SK-MEL-5 (cell line): ENCODE measurements at places on chromosomes 5 and 9. TPM values are rescaled to one million over a fixed set of nuclear protein-coding genes. Genes with fewer than 3 reads are reported as not detected.

DAB2IP gene
- total RNA-seq = 13.4 and 14.1 TPM in 2 replicates

COL23A1 gene
- total RNA-seq = not detected in 2 replicates

FOXI1 gene
- total RNA-seq = not detected in 2 replicates

NANS gene
- 146 and 180 TPM in 2 replicates for total RNA-seq

ERGIC1 gene
- 91.3 and 98.4 TPM in 2 replicates for total RNA-seq

TYRP1 gene
- total RNA-seq = 1,105 and 1,258 TPM in 2 replicates

LCN1 gene
- total RNA-seq = not detected in 2 replicates

SLC34A1 gene
- total RNA-seq = 0.16 and 0.19 TPM in 2 replicates

DNA sequence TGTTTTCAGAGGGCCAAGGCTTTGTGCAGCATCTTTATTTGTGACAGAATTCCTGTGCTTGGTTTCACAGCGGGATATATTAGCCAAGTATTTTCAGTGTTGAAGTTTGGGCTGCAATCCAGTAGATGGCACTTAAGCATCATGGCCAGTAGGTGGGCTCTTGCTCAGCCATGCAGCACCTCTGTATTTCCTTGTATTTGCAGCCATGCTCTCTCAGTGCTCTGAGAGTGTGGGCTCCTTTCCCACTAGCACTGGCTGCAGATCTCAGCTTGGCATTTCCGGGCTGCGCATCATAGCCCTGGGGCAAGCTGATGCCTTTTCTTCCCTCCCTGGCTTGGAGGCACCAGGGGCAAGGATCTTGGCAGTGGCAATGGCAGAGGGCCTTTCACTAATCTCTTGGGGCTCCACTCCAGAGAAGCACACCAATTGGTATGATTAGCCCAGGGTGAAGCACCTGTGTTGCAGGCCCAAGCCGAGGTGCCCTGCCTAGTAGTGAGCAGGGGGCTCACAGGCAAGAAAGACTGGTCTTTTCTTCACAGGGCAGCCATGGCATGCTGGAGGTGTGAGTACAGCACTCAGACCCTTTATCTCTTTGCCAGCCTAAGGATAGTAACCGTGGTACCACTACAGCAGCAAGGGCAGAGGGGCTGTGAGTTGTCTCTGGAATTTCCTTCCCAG, 48.3 kb downstream of the SLCO6A1 start:
- DNase-seq = peak; percentile 57

DNA sequence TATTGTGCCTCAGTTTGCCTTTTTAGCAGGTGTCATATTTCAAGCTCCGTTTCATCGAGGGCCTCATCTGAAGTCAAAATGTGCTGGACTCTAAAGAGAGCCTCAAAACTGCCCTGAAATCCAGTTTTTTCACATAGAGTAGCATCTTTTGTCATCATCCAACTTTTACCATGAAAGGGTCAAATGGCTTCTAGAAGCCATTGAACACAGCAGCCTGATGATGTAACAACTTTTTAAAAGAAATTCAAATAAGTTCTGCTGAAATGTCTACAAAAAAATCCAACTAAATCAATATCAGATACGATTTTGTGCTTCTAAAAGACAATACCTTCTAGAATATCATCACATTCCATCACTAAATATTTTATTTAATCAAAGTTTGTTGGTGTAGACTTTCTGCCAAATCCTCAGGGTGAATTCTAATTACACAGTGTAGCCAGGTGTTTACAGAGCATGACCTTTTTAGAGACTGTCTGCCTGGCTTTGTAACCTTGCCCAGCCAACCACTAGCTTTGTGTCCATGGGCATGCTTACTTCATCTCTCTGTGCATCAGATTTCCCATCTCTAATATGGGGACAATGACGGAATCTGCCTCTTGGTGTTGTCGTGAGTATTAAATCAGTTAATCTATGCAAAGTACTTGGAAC, 505.0 kb downstream of the EBF1 start:
- DNase-seq = no peak

- no peak for DNase-seq
These were observed 3.8 kb downstream of the NOL6 start for GRCh38 chr9:33469891-33470290.

- no peak for DNase-seq
These were observed 4.2 kb downstream of the FAM193B start for GRCh38 chr5:177550122-177550521.

DNA sequence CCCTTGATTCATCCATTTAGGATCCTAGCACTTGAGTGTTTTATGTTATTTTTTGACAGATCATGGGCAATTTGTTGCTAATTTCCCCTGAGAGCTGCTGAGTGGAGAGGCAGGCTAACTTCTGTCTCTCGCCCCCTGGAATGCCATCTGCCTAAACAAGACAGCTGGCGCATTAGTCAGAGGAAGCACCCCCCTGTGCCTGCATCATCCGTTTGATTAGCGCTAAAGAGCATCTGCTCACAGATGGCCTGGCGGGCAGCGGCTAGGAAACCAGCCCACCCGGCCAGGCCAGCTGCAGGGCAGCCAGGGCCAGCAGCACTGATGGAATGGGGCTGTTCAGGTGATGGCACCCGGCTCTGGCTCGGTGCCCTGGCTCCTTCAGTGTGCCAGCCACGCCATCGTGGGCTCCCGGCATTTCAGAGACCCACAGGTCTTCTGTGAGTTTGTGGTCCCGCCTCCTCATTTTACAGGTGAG, 22.9 kb upstream of the ASS1 start:
- no peak for DNase-seq

GRCh38 chr5:5969942-5970483, 408.3 kb downstream of the MED10 start:
- no peak for DNase-seq

GRCh38 chr9:130117816-130118632, 54.2 kb upstream of the NCS1 start:
- DNase-seq = no peak

DNA sequence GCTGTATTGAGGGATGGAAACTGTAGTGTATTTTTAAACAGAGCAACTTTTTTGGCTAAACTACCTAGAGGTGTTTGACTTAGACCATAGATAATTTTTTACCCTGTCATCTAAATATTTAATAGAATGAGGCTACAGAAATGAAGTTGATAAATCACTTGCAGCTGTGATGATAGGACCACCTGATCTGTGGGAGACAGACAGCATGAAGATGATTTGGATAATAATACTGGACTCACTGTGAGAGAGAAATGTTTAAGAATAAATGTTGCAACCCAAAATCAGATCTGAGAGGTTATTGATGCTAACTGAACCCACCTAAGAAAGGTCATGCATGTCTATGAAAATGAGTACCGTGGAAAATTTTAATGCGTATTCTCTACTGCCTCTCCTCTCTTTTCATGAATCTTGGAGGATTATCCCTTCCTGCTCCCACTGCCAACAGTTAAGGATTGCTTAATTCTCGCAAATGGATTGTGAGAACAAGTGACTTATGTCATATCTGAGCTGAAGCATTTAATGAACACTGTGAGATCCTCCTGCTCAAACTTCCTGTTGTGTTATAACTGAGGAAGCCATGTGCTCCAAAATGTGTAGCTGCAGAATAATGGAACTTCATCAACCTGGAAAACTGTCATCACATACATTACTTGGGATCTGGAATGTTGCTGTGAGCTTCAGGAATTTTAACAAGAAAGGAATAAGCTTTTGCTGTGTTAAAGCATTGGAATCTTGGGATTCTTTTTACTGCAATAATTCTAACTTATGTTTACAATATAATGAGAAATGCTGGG, 617.9 kb upstream of the CDH18 start:
- DNase-seq = no peak

GRCh38 chr5:13975246-13975645, 30.8 kb upstream of the DNAH5 start:
- DNase-seq = no peak

DNA sequence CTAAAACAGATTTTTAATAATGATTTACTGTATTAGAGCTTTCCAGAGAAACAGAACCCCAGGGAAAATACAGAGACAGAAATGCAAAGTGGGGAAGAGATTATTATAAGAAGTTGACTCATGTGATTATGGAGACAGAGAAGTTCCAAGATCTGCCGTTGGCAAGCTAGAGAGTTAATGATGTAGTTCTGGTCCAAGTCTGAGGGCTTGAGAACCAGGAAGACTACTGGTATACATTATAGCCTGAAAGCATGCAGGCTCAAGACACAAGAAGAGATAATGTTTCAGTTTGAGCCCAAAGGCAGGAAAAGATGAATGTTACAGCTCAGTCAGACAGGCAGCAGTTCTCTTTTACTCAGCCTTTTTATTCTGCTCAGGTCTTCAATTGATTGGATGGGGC, 98.8 kb upstream of the NFIL3 start:
- DNase-seq = no peak

DNA sequence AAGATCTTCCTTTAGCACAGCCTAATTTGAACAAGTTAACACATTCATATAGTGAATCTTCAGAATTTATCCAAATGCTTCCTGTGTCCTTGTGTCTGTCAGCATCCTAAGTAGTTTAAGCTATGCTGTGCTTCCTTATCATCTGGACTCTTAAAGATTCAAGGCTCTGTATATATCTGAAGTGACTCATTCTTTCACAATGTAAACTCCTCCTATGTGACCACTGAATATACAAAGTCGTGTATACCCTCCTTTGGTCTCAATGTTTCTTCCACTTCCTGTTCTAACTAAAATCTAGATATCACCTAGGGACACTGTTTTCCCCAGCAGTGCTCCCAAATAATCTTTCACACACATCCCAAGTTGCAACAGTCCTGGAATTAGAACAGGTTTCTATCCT, 935.7 kb upstream of the NUDT12 start:
- DNase-seq = no peak

- no peak for DNase-seq
These were observed 10.4 kb downstream of the CXXC5 start for GRCh38 chr5:139658501-139658927.

GRCh38 chr5:178213003-178213461, 8.7 kb downstream of the HNRNPAB start:
- no peak for DNase-seq

DNA sequence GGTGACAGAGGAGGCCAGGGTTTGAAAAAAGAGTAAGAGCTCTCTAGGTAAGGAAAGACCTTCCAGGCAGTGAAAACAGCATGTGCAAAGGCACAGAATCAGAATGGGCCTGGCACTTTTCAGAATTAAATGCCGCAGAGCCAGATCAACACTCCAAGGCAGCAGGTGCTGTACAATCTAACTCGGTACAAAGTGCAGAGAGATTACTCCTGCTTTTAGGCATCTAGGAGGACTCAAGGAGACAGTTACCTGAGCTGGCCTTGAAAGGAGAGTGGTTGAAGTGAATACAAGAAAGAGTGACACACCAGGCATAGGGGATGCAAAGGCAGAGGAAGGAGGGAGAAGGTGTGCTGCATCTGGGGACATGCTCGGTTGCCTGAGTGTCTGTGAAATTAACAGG, 21.5 kb downstream of the HRH2 start:
- DNase-seq = no peak

- peak; percentile 15 for DNase-seq
These were observed 75.0 kb downstream of the OTULIN start for GRCh38 chr5:14739538-14739937.

- DNase-seq = no peak
These were observed 721.4 kb upstream of the MEF2C start for GRCh38 chr5:89604342-89604741.

DNA sequence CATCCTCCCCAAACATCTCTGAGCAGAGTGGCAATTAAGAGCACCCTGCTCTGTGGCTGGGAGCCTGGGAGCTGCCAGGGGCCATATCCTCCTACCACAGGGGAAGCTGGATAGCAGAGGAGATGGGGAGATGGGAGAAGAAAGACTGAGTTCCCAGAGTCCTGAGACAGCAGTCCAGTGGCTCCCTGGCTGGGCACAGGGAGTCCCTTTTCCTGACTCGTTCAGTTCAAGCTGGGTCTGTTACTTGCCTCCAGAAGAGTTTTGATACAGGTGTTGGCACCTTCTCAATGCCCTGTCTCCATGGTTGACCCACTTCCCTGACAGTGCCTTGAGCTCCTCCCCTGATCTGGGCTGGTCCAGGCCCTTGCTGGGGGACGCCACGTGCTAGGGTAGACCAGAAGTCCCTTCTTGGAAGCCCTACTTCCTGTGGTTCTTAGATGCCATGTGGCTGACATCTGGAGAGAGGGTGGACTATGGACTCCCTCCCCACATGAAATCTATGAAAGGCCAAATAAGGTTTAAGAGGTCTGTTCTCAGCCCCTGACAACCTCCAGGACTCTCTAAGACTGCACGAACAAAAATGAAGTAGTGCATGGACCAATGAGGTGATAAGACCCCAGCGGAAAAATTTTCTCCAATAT, 166.2 kb downstream of the AUH start:
- DNase-seq = no peak

GRCh38 chr9:14236591-14236990, 77.3 kb downstream of the NFIB start:
- no peak for DNase-seq

DNA sequence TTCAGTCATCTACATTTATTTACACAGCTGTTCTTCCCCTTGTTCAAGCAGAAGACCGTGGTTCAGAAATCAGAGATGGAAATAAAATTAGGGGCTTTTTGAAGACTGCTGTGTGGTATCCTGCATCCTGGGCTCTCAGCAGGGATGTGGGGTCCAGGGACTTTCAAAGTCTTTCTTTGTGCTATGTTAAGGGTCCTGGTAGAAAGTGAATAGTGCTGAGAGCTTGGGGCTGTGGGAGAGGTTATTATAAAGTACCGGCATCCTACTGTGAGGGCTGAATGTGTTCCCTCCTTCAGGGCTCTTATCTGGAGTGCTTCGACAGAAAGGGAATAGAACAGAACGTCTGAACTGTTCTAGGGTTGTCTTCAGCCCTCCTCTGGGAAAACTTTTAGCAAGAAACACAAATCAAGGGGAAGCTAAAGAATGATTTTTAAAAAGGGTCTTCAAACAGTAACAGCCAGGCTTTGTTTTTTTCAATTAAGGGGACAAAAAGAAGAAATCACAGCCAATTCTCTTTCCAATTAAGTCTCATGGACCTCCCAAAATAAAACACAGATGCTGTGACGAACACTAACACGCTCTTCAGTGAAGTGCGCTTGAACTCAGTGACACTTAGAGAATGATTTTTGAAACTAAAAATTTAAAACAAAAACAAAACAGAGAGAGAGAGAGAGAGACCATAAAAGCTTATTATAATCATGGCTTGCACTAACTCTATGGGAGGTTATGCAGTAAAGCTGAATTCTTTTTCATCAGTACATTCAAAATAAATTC, 15.7 kb upstream of the SLC1A3 start:
- no peak for DNase-seq

GRCh38 chr5:114782869-114783268, 386.8 kb downstream of the TRIM36 start:
- peak; percentile 35 for DNase-seq

DNA sequence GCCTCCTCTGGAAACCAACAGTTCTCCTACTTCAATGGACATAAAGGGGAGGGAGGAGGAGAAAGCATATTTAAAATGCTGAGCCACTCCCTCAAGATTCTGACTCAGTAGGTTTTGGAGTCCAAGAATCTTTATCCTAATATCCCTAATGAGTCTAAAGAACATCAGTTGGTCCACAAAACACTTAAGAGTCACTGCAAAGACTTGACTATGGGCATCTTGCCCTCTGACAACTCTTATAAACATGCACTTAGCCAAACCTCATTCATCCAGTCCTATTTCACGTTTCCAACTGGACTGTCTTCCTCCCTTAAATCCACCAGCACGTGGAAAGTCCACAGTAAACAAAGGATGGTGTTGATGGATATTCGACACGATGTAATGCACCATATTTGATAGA, 172.5 kb downstream of the FAM114A2 start:
- DNase-seq = no peak
